NCI-H1417 (cell line): ENCODE measurements at places on chromosomes 4 and X.

GRCh38 chr4:171985129-171985528 lies 171.9 kb downstream of the GALNTL6 start:
- no peak for DNase-seq

DNA sequence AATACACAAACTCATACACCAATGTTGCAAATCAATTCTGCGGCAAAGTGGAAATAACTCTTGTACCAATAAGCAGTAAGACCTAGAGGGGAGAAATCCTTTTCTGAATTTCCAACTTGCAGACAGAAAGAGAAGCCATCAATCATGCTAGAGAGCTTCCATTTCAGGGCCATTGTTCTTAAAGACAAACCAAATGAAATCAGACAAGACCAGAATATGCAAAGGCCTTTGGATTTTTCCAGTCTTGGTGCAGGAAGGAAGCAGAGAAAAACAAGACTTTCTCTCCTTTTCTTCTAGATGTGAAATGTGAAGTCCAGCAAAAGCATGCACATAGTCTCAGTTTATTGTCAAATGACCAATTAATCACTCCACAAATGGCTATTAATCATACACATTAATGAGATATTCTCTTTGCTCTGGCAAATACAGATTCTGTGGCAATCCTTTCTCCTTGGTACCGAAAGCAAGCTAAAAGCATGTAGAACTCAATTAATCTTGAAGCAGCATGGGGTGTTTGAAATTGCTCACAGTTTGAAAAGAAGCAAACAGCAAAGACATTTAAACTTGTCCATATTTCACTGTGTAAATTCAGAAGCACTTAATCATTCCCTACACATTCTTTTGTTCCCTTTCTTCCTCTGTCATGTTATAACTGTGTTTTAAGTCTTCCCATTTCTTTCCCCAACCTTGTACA lies 466.1 kb downstream of the GPAT3 start:
- peak; percentile 66 for DNase-seq

- no peak for DNase-seq
Observed at GRCh38 chrX:69705818-69706217, 89.9 kb downstream of the EDA start.

DNA sequence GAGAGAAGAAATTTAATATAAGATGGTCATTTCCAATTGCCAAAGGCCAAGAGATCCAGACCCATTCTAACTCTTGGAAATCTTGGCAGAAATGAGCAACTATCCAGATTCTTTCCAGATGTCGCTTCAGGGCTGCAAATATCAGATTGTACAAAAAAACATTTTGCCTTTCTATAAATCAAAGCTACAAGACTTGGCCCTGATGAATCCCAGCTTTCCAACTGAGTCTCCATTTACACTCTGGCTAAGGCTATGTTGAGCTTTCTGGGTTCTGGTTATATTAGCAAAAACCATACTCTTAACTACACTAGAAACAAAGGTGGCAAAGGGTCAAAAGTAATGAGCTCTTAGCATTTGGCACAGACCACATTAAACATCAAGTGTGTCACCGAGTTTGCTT lies 345.8 kb downstream of the OPHN1 start:
- DNase-seq, result no peak

DNA sequence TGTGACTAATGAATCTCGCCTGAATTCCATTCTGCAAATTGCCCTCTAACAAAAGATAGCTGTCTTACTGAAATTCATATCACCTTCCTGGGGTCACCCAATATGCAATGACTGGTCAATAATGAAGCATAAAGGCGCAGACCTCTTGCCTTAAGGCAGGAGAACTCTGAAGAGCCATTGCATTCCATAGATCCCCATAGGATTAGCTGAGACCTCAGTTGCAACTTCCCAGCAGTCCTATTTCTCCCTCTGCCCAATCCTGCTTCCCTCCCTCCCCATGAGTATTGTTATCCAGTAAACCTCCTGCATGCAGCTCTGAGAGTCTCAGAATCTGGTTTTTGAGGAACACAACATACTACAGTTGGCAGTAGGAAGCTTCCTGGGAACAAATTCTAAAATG lies 396.5 kb downstream of the DCAF12L2 start:
- no peak for DNase-seq

DNA sequence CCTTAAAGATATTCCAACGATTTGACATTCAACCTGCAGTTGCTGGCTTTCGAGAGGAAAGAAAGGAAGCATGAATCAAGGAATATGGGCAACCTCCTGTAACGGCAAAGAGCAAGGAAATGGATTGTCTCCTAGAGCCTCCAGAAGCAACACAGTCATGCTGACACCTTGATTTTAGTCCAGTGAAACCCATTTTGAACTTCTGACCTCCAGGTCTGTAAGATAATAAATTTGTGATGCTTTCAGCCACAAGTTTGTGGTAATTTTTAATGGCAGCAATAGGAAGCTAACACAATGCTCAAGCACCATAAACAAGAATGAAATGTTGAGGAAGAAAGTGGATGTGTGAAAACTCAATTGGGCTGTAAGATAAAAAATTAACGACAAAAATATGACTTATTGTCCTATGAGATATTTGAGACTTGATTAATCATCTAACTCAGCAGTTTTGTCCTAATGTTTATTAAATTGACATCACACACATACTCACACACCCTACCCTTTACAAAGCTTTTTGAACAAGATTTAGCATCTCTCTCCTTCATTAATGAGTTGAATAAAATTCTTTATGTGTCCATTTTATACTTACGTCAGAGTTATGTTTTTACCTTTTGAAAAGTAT lies 857.2 kb upstream of the INTU start:
- no peak for DNase-seq

DNA sequence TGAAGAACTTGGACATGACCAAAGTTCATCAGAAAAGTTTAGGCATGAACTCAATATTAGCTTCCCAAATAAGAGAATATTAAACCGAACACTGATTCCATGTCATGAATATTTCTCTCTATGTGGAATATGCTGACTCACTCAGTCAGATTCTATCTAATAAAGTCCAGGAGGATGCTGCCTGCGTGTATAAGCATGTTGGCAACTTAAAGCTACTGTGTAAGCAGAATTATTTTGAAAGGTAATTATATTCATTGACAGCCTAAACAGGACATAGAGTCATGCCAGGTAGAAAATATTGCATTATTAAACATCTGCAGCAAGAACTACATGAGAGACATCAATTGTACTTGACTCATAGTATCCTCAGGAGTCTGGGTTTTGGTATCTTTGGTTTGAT lies 367.9 kb upstream of the SPOCK3 start:
- DNase-seq, result no peak
